ENCODE measurements at places on chromosomes 5 and 9.

DNA sequence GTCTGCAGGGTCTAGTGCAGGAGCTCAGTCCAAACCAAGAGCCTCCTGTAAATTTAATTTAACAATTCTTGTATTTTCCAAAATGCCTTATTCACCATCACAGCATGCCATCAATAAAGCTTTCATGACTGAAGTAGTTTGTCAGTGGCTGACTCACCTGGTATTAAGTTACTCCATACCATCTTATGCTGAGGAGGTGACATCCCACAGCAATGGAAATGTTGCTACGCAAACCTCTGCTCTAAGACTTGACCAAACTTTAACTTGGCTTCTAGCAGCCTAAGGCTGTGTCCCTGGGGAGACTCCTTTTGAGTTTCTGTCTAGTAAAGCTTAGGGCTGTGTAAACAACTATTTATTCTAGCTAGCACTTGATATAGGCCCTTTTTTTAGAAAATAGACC lies 1231.3 kb upstream of the CDH18 start:
- DNase-seq: no peak

DNA sequence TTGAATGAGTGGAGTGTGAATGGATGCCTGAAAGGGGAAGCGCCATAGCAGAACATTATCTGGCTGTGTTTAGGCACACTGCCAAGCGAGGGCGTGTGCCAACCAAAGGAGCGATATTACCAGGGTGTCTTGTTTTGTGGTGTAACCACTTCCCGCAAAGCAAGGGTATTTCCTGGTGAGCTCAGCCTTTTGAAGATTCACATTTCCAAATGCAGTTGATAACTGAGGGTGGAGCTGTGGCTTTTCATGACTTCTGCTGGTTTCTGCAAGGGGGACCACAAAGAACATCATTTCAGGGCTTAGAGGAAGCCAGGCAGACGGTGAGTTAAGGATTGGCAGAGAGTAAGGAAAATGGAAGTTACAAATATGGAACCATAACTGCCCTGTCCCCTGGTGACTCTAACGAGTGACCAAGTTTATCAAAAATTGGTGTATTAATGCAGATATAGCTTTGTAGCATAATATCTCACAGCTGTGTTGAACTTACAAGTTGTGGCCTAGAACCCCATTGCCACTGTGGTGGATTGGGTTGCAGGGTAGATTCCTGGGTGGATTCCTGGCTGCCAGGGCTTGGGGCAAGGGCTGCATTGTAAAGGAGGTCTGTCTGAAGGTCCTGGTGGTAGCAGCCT lies 71.4 kb downstream of the RALGPS1 start:
- DNase-seq: peak; percentile 3

GRCh38 chr9:129561594-129562281 lies 59.2 kb downstream of the C9orf50 start:
- no peak for DNase-seq

- DNase-seq: no peak
Measured at GRCh38 chr9:36828611-36829013, 205.5 kb downstream of the PAX5 start.

GRCh38 chr5:131795879-131796792 lies 681 bp downstream of the FNIP1 start:
- no peak for DNase-seq

DNA sequence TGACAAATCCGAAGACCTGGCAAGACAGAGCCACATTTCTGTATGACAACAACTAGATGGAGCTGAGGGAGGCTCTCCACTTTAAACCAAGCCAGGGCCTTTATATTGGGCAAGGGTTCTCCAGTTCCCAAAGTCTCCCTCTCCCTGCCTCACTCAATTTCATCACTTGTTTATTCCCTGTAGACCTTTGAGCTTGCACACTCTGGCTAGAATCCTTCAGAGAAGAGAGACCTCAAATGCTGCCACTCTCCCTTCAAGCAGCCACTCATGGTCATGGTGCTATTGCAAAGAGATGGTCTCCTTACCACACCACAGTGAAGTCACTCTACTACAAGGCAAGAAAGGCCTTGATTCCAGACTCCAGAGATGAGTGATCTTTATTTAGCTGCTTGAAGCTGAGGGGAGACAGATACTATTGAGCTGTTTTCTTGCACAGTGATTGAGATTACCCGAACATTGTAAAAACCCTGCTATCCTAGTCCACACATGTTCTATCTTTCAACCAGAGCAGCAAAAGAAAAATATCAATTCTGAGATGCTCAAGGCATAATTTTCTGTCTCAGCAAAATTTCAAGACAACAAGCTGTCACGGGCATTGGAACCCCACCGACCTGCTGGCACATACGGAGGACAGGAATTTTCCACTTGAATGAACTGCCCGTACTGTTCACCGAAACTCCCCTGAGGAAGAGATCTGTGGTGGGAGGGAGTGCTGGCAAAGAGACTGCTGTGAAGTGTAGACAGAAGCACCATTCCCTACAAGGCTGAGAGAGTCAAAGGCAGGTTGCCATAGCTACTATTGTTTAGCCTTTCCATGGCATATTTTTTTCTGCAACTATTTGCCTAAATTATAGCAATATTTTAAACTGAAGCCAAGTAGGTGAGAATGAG lies 81.1 kb downstream of the CDO1 start:
- no peak for DNase-seq

DNA sequence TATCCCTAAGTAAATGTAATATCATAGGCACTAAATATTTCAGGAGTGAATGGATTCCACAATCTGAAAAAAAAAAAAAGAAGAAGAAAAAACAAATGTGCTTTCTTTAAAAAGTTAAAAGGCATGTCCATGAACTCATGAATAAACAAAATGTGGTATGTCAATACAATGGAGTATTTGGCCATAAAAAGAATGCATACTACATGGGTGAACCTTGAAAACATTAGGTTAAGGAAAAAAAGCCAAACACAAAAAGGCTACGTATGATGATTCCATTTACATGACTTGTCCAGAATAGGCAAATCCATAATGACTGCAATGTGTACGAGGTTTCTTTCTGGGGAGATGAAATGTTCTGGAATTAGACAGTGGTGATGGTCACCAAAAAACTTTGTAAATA lies 45.3 kb downstream of the FNIP1 start:
- no peak for DNase-seq

GRCh38 chr5:9063615-9064245 lies 482.1 kb downstream of the SEMA5A start:
- DNase-seq: no peak

- DNase-seq: no peak
Measured at GRCh38 chr5:6286404-6286803, 91.9 kb downstream of the MED10 start.

DNA sequence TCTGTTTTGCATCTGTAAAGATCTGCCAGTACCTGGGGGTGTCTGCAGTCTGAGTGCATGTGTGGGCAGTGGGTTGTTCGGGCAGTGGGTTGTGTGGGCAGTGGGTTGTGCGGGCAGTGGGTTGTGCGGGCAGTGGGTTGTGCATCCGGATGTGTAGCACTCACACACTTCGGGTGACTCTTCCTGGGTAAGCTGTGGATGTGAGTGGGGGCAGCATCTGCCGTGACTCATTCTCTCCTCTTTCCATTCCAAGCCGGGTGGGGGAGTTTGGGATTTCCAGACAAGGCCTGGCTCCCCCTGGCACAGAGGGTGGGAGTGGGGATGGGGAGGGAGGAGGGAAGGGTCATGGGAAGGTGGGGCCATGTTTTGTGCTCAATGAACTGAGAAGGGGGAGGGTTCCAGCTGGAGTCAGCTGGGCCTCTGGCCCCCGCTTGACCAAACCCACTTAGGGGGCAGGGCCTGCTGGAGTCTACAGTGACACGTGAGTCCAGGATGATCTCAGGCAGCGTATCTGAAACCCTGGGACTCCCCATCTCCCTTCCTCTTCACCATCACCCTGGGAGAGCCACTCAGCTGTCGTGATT lies 8.3 kb downstream of the CRB2 start:
- no peak for DNase-seq

- DNase-seq: no peak
Measured at GRCh38 chr5:180644825-180645273, 4.6 kb downstream of the FLT4 start.

DNA sequence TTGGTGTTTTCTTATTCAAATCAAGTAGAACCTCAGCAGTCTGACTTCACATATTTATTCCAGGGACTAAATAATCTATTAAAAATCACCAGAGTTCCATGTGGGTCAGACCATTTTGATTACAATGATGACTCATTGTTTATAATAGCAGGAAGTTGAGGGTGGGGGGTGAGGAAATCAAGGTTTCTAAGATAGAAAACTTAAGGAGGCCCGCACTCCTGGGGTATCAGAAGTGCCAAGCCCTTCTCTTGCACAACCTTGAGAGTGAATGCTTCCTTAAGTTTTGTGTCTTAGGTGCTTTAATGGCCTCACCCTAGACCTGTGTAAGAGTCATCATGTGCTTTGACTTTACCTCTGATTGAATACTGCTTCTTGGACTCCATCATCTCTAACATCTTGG lies 31.9 kb upstream of the NPR3 start:
- DNase-seq: no peak
